CD4-positive, alpha-beta T cell (primary cell): ENCODE measurements at places on chromosomes 4 and X.

- no peak for DNase-seq
Measured at GRCh38 chr4:141247430-141247780, 26.7 kb downstream of the ZNF330 start.

- no peak for DNase-seq
Measured at GRCh38 chr4:2937146-2937857, 25.9 kb downstream of the NOP14 start.

DNA sequence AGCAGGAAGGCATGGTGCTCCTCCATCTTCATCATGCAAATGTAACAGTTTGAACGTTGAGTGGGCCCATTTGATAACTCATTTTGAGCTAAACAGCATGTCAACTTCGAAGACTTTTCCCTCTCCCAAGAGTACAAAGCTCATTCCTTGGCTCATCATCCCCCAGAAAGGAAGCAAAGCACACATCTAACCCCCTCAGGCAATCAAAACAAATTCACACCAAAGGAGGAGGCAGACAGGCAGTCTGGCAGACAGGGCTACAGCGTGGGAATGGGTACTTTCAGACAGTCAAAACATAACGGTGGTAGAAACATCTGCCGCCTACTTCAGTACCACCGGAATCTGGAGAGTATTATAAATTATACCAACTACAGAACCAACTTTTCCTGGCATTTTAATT, 81.7 kb downstream of the PCDH19 start:
- DNase-seq: no peak

GRCh38 chr4:76980261-76980660, 30.7 kb downstream of the SEPTIN11 start:
- no peak for DNase-seq

DNA sequence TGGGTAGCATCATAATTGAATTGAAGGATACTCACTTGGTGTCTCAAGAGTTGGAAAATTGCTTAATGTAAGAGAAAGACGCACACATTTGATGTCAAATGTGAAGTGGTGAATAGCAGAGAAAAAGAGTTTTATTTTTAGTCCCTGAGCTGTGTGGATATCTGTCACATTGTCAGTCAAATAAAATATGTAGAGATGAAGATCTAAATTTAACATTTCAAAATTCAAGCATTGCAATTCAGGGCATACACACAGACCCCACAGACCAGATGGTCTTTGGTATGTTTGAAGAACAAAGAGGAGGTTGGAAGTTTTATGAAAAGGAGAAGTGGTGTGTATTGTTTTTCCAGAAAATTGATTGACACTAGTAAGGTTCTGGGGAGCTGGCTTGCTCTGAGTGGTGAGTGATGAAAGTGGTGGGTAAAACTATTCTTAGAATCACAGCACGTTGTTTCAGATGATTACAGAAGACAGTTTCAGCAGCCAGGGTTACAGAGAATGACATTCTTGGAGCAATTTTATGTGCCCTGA, 44.9 kb upstream of the BBS12 start:
- no peak for DNase-seq

GRCh38 chr4:22179124-22179874, 230.7 kb upstream of the KCNIP4 start:
- DNase-seq: no peak
